ENCODE measurements at places on chromosomes 1 and 21. TPM values are rescaled to one million over a fixed set of nuclear protein-coding genes. Genes with fewer than 3 reads are reported as not detected.
A peak's percentile ranks its signal among the peaks of the same experiment; 100 is the strongest.

Gene KRTAP19-1
- total RNA-seq: not detected

Gene OPRD1
- total RNA-seq: 0.05 TPM

Gene TMPRSS15
- not detected for total RNA-seq

Gene BNIPL
- total RNA-seq: 0.70 TPM

Gene AGO4
- 8.0 TPM for total RNA-seq

Gene LENEP
- total RNA-seq: 1.8 TPM

Gene HRNR
- total RNA-seq: not detected

Gene ARHGEF10L
- total RNA-seq: not detected

Gene FCRL5
- not detected for total RNA-seq

DNA sequence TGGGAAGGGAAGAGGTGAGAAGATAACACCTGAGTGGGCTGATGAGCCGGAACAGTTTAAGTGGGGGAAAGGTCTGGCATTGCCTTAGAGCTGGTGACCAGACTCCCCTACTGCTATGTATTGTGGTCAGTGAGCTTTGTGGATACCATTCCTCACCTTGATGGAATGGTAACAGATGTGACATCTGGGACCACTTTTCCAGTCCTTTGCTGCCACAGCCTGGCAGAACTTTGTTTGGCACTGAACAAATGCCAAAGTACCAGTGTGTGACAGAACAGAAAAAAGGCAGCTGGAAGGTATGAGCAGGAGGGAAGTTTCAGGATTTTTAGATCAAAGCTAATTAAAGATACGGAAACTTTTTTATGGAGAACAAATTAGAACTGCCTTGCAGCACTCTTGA lies 6.2 kb downstream of the MED8 start:
- no peak overlapping the region for H3K27ac ChIP-seq
- no peak for DNase-seq
- no peaks in the 10 kb centered on the region for H3K27me3 ChIP-seq
- peaks cover 59% of the 10 kb centered on the region for H3K36me3 ChIP-seq

DNA sequence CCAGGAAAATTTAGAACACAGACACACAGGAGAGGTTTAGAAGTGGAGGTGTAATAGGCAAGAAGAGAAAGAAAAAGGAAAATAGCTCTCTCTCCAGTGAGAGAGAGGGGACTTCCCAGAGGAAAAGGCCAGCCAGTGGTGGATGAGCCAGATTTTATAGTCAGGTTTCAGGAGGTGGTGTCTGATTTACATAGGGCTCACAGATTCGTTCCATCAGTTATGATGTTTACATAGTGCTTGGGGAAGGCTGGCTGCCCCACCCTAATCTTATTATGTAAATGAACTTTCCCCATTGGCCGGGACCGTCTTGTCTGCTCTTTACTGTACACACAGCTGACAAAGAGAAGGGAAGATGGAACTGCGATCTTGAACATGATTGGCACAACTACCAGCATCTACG lies 797.3 kb downstream of the PLA2G4A start:
- no peaks in the 10 kb centered on the region for H3K36me3 ChIP-seq
- no peak overlapping the region for H3K27ac ChIP-seq
- H3K4me3 ChIP-seq: no peak overlapping the region
- no peaks in the 10 kb centered on the region for H3K27me3 ChIP-seq
- no peak for DNase-seq

- peaks cover 25% of the 10 kb centered on the region for H3K4me1 ChIP-seq
- H3K4me3 ChIP-seq: no peak overlapping the region
- no peaks in the 10 kb centered on the region for H3K27me3 ChIP-seq
- peak overlapping the region; percentile 65 for H3K27ac ChIP-seq
- H3K36me3 ChIP-seq: peaks cover 22% of the 10 kb centered on the region
Observed at GRCh38 chr21:37119421-37120218, 46.6 kb downstream of the TTC3 start.

DNA sequence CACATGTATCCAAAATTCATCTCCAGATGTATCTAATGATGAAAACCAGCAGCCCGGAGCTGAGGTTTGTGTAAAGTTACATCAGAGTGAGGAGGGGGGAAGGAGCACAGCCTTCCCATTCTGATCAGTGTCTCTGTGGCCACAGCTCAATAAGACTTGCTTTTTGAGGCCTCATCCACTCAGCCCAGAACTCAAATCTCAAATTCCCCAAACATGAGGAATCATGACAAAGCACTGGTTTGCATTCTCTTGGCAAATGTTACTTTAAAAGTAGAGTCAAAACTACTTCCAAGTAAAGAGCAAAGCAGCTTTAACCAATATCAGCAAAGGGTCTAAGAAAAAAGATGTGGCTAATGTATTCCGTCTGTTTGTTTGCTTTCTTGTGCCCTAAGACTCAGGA lies 30.9 kb downstream of the CCN1 start:
- H3K27me3 ChIP-seq: no peaks in the 10 kb centered on the region
- H3K27ac ChIP-seq: no peak overlapping the region
- no peak for DNase-seq
- H3K4me1 ChIP-seq: no peaks in the 10 kb centered on the region

DNA sequence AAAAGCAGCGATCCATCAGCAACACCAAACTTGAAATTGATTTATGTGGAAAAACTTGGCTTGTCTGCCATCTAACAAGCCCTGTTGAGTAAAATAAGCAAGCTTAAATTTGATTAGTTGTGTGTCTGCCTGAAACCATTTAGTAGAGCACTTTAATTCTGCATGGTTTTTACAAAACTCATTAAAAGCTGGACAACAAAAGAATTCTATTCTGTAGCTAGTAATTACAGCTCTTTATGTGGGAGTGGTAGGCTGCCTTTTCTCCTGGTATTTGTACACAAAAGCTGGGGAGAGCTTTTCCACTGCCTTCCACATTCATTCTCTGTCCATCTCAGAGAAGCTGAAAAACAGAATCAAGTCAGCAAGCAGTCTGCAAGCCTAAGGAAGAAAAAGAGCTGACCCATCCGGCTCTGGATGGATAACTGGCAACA lies 1.7 kb downstream of the ETS2 start:
- peaks cover 39% of the 10 kb centered on the region for H3K36me3 ChIP-seq
- DNase-seq: no peak
- H3K4me3 ChIP-seq: peak overlapping the region; percentile 92
- H3K4me1 ChIP-seq: peaks cover 36% of the 10 kb centered on the region
- H3K27me3 ChIP-seq: peaks cover 2% of the 10 kb centered on the region

DNA sequence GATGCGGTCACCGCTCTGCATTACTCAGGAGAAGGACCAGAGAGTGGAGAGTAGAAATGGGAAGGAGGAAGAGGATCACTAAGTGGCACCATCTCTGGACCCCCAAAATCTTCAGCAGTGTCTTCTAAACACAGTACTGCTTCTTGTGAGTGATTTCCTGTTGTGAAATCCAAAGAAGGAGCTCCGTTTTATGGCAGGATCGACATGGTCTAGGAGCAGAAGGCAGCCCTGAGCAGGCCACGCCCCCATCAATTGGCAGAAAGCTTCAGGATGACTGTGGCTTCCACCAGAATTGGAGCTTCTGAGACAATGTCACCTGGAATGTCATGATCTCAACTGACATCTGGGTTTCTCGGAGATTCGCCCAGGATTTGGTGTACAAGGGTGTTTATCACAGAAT lies 171.5 kb downstream of the ADSS2 start:
- H3K36me3 ChIP-seq: no peaks in the 10 kb centered on the region
- H3K4me1 ChIP-seq: no peaks in the 10 kb centered on the region
- no peak overlapping the region for H3K27ac ChIP-seq
- H3K4me3 ChIP-seq: no peak overlapping the region

- H3K27me3 ChIP-seq: peaks cover 7% of the 10 kb centered on the region
- DNase-seq: no peak
- no peaks in the 10 kb centered on the region for H3K36me3 ChIP-seq
- H3K4me3 ChIP-seq: no peak overlapping the region
- no peak overlapping the region for H3K27ac ChIP-seq
Observed at GRCh38 chr1:192801451-192801850, 7.4 kb upstream of the RGS2 start.

DNA sequence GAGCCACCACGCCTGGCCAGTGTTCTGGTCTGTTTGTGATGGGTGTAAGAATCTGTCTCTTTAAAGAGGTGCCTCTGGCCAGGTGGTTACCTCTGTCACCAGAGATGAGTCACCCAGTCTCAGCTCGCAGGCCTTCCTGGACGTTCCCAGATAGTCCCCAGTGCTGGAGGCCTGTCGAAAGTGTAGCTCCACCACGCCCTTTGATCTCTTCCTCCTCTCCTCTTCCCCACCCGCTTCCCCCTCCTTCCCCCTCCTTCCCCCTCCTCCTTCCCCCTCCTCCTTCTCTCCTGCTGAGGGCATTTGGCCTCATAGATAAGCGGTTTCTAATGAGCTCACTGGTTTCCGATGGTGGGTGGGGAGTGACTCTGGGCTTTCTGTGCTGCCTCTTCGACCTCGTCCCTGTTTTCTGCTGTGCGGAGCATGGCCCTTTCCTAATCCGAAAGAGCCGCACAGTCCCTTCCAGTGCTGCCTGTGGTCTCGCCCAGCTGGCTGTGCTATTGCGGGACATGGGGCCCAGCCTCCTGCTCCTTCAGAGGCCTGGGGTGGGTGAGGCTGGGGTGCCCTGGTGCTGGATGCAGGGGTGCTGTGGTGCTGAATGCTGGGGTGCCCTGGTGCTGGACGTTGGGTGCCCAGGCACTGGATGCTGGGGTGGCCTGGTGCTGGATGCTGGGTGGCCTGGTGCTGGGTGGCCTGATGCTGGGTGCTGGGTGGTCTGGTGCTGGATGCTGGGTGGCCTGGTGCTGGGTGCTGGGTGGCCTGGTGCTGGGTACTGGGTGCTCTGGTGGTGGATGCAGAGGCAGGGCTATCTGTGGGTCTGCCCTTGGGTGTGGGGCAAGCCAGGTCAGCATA lies 19.2 kb downstream of the AGPAT3 start:
- H3K4me1 ChIP-seq: peaks cover 58% of the 10 kb centered on the region
- H3K36me3 ChIP-seq: peaks cover 4% of the 10 kb centered on the region
- peak overlapping the region; percentile 71 for H3K27ac ChIP-seq
- peak overlapping the region; percentile 30 for H3K4me3 ChIP-seq

- no peak overlapping the region for H3K4me3 ChIP-seq
- no peaks in the 10 kb centered on the region for H3K36me3 ChIP-seq
- no peaks in the 10 kb centered on the region for H3K4me1 ChIP-seq
- H3K27ac ChIP-seq: no peak overlapping the region
- no peak for DNase-seq
- H3K27me3 ChIP-seq: no peaks in the 10 kb centered on the region
Observed at GRCh38 chr1:78254517-78254916, 208.8 kb downstream of the GIPC2 start.

- H3K36me3 ChIP-seq: no peaks in the 10 kb centered on the region
- no peak for DNase-seq
- H3K27ac ChIP-seq: no peak overlapping the region
- no peaks in the 10 kb centered on the region for H3K27me3 ChIP-seq
- H3K4me3 ChIP-seq: no peak overlapping the region
Observed at GRCh38 chr1:3471356-3472087, 17.1 kb downstream of the ARHGEF16 start.

DNA sequence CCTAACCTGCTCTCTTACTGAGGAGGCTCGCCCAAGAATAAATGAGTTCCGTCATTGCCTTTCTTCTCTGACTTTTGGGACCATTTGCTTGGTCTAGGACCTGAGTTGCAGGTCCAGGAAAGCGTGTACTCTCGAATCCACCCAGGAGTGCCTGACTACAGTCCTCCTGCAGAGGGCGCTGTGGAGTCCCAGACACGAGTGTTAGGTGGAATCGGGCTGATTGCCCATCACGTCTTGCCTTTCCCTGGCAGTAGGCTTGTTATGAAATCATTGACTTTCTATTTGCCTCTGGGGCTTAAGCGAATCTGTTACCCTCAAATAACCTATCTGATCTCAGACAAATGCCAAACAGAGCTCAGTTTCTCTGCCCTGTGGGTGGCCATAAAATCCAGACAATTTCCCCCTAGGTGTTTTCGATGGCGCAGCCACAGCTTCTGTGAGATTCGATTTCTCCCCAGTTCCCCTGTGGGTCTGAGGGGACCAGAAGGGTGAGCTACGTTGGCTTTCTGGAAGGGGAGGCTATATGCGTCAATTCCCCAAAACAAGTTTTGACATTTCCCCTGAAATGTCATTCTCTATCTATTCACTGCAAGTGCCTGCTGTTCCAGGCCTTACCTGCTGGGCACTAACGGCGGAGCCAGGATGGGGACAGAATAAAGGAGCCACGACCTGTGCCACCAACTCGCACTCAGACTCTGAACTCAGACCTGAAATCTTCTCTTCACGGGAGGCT lies at the start of gene IL20:
Gene IL20, plus strand, starts transcription at position 685 of the 733 bp plus-strand sequence. CDS start 230 bp downstream, outside the sequence.
- no peak within 1 kb of the TSS for H3K4me3 ChIP-seq
- no peak within 1 kb of the TSS for H3K27ac ChIP-seq
- H3K27me3 ChIP-seq: peaks cover 39% of the 10 kb centered on the region
- peaks cover 4% of the 10 kb centered on the region for H3K36me3 ChIP-seq
- peak; percentile 68 for DNase-seq

DNA sequence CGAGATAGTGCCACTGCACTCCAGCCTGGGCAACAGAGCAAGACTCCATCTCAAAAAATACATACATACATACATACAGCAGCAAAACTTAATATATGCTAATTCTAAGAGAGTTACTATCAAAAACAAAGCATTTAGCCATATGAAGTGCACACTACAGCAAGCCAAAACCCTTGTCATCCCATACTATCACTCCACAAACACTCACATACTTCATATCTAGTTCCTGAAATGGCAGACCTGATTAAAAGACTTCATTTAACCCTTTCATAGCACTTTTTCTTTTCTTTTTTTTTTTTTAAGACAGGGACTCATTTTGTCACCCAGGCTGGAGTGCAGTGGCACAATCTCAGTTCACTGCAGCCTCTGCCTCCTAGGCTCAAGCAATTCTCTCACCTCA lies 65.6 kb downstream of the COP1 start:
- peaks cover 18% of the 10 kb centered on the region for H3K4me1 ChIP-seq
- H3K4me3 ChIP-seq: no peak overlapping the region
- H3K27ac ChIP-seq: no peak overlapping the region

- no peak within 1 kb of the TSS for H3K4me3 ChIP-seq
- peaks cover 7% of the 10 kb centered on the region for H3K27me3 ChIP-seq
- DNase-seq: no peak
- no peak within 1 kb of the TSS for H3K27ac ChIP-seq
- no peaks in the 10 kb centered on the region for H3K36me3 ChIP-seq
- no peaks in the 10 kb centered on the region for H3K4me1 ChIP-seq
Observed at GRCh38 chr1:160189649-160190625, at the start of gene CASQ1. Gene CASQ1, plus strand, starts transcription at chr1:160190575. Its CDS starts 177 bp downstream, at chr1:160190752.

DNA sequence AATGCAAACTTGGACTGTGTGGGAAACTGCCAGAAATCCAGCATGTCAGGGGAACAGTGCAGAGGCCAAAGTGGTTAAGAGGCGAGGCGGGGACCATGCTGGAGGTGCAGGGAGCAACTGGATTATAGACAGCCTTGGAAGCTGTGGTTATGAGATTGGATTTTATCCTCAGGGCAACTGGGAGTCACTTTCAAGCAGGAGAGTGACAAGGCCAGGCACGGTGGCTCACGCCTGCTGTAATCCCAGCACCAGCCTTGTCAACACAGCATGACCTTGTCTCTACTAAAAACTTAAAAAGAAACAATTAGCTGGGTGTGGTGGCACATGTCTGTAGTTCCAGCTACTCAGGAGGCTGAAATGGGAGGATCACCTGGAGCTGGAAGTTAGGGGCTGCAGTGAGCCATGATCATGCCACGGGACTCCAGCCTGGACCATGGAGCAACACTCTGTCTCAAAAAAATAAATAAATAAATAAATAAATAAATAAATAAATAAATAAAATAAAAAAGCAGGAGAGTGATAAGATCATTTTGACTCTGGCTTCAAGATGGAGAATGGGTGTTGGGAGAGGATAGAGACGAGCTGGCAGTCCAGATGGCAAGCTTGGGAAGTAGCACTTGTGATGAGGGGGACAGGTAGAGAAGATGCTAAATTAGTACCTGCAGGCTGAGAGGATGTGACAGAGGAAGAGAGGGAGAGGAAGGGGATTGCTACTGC lies 3.5 kb downstream of the HAPLN2 start:
- no peaks in the 10 kb centered on the region for H3K36me3 ChIP-seq
- H3K27me3 ChIP-seq: peaks cover 73% of the 10 kb centered on the region
- peaks cover 8% of the 10 kb centered on the region for H3K4me1 ChIP-seq
- no peak for DNase-seq

Data from activated T-helper 1 cell treated with anti-CD3 and anti-CD28 coated beads, Interleukin-12 subunit alpha, Interleukin-12 subunit beta, Interleukin-2, Interleukin-4 antibody, amounts not matched to agents 30 ng/mL and 10 ng/mL and 1 ng/mL, durations not matched to agents 14 hours and 24 hours and 36 hours (primary cell).